ENCODE measurements at places on chromosomes 16 and 17. TPM values are rescaled to one million over a fixed set of nuclear protein-coding genes. Genes with fewer than 3 reads are reported as not detected.

MYO1D gene
- 54.4 TPM for total RNA-seq

ZSCAN10 gene
- total RNA-seq, result not detected

PRR29 gene
- total RNA-seq, result 0.14 TPM

SMIM36 gene
- not detected for total RNA-seq

TMC8 gene
- total RNA-seq, result 1.2 TPM

DNA sequence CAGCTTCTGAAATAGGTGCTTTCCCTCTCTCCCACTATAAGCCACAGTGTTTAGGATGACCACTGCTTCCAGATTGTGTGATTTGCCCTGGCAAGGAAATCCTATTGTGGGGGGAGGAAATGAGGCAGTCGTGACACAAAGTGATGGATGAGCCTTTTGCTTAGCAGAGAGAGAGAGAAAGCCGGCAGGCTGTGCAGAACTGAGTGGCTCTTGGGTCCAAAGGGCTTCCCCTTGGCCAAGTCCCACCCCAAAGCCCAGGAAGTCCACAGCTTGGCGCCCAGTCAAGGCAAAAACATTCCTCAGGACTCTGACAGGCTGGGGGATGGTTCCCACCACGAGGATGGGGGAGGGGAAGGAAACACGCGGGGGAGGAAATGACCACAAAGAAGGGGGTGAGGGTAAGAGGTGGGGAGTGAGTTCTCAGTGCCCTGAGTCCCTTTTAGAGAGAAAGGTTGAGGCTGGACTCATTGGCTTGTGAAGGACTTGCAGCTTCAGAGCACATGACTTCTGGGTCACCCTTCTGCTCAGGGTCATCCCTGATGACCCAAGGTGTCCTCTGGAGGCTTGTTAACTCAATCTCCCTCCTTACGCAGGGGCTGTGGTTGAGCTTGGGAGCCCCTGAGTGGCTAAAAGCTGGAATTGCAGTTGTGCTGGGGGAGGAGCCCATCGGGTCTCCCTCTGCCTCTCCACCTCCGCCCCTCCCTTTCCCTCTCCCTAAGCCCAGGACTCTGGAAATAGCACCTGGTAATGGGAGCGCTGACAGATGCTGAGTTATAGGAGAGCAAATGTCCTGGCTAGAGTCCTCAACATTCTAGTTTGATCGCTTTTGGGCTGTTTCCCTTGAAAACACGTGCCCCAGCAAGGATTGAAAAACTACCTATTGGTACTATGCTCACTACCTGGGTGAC, 10.3 kb upstream of the MSL1 start:
- no peak for DNase-seq

GRCh38 chr16:28865722-28866453, 2.2 kb downstream of the SH2B1 start:
- no peak for DNase-seq

DNA sequence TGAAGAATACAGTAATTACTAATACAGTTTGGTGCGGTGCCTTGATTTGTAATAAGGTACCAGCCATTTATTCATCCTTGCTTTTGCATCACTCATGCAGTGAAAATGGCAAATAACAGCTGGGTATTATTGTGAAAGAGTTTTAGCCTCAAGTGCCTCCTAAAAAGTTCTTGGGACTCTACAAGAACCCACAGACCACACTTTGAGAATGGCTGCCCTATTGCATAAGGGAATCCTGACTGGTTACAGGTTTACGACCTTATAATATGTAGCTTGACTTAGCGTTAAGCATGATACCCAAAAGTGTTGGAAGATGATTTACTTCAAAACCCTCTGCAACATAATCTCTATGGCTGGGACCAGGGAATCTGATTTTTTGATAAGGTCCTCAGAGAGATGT, 4.2 kb downstream of the MYH13 start:
- no peak for DNase-seq

GRCh38 chr17:82876602-82877379, 37.0 kb upstream of the ZNF750 start:
- DNase-seq, result no peak

OR3A3 gene
- total RNA-seq, result not detected

- no peak for DNase-seq
These were observed 378.8 kb upstream of the TNRC6C start for GRCh38 chr17:77579682-77580081.

GRCh38 chr16:4877380-4877685, 30.1 kb downstream of the UBN1 start:
- DNase-seq, result no peak

DNA sequence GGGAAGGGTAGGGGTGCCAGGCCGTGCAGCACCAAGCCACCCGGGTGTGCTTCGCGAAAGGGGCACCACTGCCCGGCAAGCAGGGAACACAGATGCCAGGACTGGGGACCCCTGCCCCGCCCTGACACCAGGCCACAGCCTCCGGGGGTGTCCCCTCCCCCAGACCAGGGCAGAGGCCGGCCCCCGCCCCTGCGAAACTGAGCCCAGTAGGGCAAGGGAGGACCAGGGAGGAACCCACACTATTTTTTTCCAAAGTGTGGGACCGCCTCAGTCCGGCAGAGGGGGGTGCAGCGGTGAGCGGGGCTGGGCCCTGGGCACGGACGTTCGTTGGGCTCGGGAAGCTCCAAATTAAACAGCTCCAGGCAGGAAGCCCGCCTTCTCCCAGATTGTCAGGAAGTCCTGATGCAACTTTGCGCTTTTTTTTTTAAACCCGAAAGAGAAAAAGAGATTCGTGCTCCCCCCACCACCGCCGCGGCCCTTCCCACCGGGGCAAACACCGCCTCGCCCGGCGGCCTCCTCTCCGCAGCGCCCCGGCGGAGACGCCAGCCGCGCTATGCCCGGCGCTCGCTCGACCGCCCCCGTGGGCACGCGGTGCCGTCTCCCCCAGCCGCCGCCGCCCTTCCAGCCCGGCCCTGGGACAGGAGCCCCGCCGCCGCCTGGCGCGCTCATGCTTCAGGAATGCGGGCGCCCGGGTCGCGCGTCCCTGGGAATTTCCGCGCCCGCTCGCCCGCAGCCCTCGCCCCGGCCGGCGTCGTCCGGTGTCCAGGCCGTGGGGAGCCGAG, 755 bp downstream of the PIEZO1 start:
- no peak for DNase-seq

HP gene
- not detected for total RNA-seq

GRCh38 chr16:11066261-11066870, 122.0 kb downstream of the CLEC16A start:
- no peak for DNase-seq

- DNase-seq, result no peak
These were observed 154.0 kb downstream of the TMEM132E start for GRCh38 chr17:34733333-34733732.

SLC16A11 gene
- not detected for total RNA-seq

GRCh38 chr17:1241929-1242328, 28.3 kb upstream of the BHLHA9 start:
- no peak for DNase-seq

DNA sequence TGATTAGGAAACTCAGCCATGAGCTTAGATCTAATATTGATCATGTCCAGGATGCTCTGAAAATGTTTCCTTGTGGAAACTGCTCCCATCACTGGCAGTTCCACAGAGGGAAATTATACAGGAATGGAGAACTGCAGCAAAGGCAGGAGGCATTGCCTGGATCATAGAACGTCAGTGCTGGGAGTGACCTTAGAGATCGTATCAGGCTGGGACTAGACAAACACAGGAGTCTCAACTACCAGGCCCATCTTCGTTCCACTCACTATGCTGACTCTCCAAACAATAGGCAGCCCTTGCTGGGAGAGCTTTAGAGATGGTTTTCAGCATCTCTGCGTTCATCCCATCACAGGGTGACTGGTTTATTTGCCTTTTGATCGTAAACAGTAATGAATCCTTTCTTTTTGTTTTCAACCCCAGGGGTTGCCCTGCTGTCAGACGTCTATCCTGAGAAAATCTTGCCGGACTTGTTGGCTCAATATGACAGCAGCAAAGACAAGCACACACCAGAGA, 130.3 kb downstream of the TANGO6 start:
- DNase-seq, result no peak

KRT32 gene
- total RNA-seq, result not detected

SLC16A13 gene
- total RNA-seq, result 4.1 TPM

SLC13A5 gene
- total RNA-seq, result not detected

DNA sequence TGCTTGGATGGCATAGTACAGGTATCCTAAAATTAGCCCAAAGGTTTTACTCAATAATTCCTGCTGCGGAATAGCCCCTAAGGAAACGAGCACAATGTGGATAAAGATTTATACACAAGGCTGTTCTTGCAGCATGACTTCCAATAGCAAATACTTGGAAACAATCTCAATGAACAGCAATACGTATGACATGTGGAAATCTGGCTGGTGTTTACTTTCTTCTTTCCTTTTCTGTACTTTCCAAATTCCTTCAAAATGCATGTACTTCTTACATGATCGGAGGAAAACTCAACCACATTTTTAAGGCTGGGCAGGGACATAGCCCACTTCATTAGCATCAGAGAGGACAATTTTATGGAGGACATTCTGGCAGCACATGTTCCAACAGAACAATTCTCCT, 86.6 kb downstream of the C16orf95 start:
- DNase-seq, result no peak

SLC5A11 gene
- total RNA-seq, result not detected

- DNase-seq, result no peak
These were observed 171.5 kb downstream of the PARN start for GRCh38 chr16:14458576-14458975.

DNA sequence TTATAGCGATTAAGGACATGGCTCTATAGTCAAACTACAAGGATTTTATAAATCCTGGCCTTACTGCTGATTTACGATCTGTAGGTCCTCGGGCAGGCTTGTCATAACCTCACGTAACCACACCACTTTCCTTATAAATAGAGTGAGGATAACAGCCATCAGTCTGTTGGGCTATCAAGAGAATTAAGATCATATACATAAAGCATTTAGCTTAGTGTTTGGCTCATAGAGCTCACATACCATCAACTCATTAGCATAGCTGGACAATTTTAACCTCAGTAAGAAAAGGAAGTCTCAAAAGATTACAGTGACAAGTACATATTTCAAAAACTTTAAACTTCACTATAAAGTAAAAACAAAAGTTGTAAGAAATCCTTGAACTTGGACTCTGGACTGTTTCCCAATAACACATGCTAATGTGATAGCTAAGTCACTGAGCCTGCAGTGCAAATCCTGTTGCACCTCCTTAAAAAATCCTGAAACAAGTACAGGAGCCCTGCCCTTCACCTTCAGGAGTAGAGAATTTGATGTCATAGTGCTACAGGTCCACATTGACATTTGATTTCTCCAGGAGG, 20.8 kb upstream of the CLEC3A start:
- no peak for DNase-seq

UTP4 gene
- 41.0 TPM for total RNA-seq

- no peak for DNase-seq
These were observed 53.3 kb upstream of the LYRM9 start for GRCh38 chr17:27946513-27946912.

- no peak for DNase-seq
These were observed 43.5 kb downstream of the PEMT start for GRCh38 chr17:17548044-17548443.

All from epithelial cell of proximal tubule (primary cell).